ENCODE measurements at places on chromosomes 11 and 22.

GRCh38 chr11:6747097-6747668 is 24.6 kb downstream of the OR2AG2 start:
- no peak for DNase-seq

DNA sequence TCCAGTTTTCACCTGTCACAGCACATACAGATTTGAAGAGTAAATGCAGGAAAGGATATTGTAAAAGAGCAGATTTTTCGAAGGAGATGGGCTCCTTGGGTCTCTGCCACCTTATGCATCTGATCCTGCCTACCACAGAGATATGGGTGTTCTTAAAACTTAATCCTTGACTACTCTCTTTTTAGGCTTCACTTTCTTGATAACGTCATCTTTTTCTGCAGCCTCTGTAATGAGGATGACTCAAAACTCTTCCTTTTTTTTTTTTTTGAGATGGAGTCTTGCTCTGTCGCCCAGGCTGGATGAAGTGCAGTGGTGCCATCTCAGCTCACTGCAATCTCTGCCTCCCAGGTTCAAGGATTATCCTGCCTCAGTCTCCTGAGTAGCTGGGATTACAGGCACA is 7.8 kb downstream of the PRR14L start:
- DNase-seq, result no peak

GRCh38 chr11:69940246-69940610 is 121.0 kb upstream of the FGF3 start:
- DNase-seq, result peak; percentile 2

DNA sequence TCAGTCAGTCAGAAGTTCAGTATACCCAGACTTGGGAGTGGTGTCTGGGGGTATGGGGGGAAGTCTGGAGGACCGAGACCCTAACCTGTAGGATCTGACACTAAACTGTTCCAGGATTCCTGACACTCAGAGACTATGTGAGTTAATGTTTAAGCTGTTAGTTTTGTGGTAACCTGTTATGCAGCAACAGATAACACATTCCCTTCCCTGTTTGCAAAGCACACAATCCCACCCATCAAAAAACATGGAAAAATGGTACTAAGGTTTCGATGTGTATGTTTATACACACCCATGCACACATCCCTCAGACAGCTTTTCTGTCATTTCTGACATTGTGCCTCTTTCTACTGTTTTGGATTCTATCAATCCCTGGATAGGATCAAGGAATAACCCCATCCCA is 27.6 kb downstream of the ZNF280B start:
- no peak for DNase-seq

DNA sequence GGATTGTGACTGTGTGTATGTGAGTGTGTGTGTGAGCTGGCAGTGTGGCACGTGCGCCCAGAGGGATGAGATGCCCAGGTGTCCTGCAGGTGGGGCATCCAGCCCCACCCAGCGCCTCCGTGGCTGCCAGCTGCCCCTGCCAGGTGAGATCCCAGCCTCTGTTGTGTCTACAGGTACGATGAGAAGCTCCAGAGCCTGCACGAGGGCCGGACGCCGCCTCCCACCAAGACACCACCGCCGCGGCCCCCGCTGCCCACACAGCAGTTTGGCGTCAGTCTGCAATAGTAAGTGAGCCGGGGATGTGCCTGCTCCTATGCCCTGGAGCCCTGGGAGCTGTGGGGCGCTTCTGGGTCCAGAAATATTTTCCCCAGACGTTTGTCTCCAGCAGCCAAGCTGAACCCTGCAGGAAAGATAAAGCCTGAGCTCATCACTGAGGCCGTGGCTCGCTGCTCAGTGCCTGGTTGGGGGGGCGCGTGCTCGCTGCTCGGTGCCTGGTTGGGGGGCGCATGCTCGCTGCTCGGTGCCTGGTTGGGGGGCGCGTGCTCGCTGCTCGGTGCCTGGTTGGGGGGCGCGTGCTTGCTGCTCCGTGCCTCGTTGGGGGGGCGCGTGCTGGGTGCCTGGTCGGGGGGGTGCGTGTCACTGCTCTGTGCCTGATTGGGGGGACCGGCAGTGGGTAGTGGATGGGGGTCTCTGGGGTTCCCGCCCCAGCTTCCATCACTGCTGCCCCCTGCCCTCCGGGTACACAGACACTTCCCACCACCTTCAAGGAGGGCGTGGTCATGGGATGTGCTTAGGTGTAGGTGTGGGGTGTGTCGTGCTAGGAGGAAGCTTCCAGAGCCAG is 73.2 kb downstream of the ARHGAP8 start:
- DNase-seq, result no peak

GRCh38 chr22:29183971-29184848 is 21.5 kb upstream of the EMID1 start:
- no peak for DNase-seq

DNA sequence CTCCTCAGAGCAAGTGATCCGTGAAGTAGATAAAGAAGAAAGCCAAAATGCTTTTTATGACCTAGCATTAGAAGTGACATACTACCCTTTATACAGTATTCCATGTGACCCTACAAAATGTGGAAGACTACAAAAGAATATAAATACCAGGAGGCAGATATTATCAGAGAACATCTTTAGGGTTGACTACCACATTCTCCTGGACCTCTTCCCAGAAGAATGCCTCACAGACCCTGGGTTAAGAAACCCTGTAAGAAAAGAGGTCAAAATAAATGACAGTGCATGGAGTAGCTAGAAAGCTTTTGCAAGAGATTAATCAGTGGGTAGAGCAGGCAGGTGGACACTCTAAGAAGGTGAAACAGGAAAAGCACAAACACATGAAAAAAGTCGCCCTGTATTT is 69.2 kb downstream of the FANCF start:
- no peak for DNase-seq

- DNase-seq, result no peak
These were observed 593.2 kb upstream of the CCDC179 start for GRCh38 chr11:23453522-23453921.

- DNase-seq, result no peak
These were observed 116.7 kb upstream of the NCAM1 start for GRCh38 chr11:112844517-112844916.

DNA sequence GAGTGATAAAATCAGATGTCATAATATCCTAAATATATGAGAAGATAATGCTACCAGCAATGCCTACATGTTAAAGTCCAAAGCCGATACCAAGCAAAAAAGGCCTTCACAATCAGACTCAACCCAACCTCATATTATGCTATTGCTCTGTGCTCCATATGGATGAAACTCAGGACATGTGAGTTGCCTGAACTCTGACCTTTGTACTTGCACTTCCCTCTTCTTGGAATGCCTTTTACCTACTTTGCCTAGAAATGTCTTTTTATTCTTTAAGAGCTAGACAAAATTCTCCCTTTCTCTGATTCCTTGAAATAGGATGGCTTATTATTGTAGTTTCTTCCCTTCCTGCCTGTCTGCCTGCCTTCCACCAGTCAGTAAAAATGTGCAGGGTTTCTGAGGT is 954.7 kb upstream of the CCDC90B start:
- no peak for DNase-seq

- peak; percentile 9 for DNase-seq
These were observed 986 bp upstream of the MUC5B start for GRCh38 chr11:1221848-1222311.

DNA sequence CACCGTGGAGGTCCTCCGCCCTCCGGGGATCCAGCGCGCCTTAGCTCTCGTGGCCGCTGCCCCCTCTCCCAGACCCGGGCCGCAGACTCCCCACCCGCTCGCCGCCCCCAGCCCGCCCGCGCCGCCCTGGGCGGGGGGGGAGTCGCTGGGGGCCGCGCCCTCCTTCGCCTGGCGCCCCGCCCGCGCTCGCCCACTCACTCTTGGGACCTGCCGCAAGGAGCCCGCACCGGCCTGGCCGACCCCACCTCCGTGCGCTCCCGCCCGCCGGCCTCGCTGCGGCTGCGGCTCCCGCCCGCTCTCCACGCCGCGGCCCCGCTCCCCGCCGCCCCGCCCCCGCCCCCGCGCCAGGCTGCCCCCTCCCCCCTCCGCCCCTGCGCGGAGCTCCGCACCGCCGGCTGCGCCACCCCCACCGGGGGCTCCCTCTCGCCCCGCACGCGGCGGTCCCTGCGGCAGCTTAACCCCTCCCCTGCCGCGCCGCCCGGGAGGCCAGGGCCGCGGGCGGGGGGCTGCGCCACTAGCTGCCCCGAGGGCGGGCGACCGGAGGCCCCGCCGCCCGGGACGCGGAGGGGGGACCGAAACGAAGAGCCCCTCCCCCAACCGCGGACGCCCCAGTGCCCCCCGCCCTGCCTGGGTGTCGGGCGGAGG is 724 bp upstream of the RASGRP2 start:
- DNase-seq, result no peak

DNA sequence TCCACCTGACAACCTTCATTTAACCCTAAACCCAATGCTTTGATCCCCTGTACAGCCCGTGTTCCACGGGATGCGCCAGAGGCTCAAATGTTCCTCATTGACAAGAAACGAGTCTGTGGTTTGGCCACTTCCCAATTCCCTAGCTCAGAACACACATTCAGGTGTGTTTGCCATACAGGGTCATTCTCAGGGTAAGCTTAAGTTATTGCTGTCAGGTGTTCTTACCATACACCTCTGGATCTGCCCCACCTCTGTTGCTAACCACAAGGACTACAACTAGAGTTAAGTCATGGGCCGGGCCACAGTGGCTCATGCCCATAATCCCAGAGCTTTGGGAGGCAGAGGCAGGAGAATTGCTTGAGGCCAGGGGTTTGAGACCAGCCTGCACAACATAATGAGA is 45.6 kb upstream of the POLD3 start:
- no peak for DNase-seq

DNA sequence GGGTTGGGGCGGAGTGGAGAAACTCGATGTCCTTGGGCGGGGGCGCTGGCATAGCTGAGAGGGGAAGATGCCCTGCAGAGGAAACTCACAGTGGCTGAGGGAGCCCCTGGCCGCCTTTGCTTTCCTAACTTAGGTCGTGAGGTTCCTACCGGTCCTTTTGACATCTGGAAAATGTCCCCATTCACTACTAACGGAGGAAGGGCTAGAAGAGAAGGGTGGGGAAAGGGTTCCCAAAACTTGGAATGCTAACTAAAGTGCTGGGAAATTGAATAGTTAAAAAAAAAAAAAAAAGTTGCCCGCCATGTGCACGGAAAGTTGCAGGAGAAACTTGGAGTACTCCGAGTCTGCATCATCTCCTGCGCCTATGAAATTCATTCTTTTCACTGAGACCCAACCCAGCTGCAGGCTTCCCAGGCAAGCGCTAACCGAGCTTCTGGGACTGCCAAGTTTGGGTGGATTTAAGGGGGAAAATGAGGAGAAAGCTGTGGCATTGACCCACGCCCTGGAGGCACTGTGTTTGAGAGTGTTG is 796 bp downstream of the TIMP3 start:
- no peak for DNase-seq

Measured in glutamatergic neuron (in vitro differentiated cells).